ENCODE measurements at places on chromosomes 1 and 21. TPM values are rescaled to one million over a fixed set of nuclear protein-coding genes. Genes with fewer than 3 reads are reported as not detected.

DNA sequence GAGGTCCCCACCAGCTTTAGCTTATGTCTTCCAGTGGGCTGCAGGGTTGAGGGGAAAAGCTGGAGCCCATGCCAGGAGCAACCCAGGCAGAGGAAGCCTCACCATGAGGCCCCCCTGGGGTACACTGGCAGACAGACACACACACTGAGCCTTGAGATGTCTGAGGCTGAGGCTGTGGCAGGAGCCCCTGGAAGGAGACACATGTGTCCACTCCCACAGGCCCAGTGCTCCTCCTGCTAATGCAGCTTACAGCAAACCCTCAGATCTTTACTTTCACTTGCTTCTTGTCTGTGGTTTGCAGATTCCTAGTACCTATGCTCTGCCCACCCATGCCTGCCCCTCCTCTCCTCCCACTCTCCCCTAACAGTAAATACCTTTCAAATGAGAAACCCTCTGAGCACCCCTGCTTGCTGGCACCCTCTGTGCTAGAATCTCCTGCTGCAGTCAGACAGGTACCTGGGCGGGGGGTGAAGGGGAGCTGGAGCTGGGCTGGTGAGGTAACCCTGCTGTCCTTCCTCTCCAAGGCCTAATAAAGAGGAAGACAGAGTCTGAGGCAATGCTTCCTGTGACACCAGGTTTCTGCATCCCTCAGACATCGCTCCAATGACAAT lies 63.4 kb upstream of the NEK2 start:
- no peak for DNase-seq

GRCh38 chr1:10561497-10561896 lies 86.7 kb downstream of the PEX14 start:
- no peak for DNase-seq

GRCh38 chr1:119379117-119379516 lies 10.5 kb downstream of the HAO2 start:
- no peak for DNase-seq

DNA sequence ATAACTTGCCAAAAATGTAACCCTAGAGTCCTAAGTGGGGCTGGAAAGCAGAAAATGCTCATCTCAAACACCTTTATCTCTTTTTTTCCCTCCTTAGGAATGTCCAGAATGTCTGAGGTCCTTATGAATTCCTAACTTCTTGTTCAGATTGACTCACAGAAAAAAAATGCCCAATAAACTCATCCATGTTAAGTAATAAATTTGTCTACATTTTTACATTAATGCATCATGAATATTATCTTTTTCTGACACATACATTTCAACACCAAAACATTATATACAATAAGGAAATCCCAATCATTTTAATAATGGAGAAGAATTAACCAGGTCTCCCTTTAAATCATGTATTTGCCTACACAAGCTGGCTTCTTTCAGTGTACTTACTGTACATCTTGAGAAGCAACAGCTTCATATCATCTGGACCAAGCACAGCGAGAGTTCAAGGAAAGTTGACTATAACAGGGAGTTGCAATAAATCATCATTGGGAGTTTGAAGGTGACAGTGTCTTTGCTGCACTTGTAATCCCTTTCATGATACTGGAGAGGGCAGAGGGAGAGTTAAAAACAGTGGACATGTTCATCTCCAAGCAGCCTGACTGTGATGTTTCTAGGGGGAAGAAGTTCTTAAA lies 565.2 kb downstream of the LTN1 start:
- DNase-seq = no peak

DNA sequence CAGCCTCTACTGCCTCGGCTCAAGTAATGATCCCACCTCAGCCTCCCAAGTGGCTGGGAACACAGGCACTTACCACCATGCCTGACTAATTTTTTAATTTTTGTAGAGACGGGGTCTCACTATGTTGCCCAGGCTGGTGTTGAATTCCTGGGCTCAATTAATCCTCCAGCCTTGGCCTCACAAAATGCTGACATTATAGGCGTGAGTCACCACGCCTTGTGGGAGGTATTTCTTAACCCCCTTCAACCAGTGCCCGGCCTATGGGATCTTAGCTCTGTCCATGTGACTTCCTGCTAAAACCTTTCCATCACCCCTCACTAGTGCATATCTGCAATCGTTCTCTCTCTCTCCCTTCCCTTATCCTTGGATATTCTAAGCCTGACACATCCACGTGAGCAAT lies 86.4 kb downstream of the FOXD2 start:
- no peak for DNase-seq

- DNase-seq = no peak
Observed at GRCh38 chr21:32089766-32090165, 189.1 kb downstream of the MIS18A start.

GRCh38 chr1:229347528-229347927 lies 4.7 kb upstream of the CCSAP start:
- no peak for DNase-seq

DNA sequence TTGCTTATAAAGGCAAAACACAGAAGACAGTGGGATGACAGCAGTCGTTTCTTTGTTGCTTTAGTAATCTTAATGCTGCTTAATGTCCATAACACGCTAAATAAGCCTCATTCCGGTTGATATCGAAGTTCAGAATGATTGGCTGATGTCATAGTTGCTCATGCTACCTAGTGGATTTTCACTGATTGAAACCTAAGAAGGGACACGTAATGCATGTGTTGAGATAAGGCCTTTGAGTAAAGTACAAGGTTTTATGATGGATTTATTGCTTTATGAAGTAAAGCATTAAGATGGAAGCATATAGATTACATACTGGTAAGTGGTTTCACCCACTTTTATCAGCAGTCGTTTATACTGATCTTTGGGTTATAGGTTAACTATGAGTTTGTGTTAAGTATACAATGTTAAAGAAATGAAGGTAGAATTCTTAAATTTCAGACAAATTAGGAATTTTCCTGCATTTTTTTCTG lies 25.1 kb downstream of the IARS2 start:
- DNase-seq = no peak

GRCh38 chr21:40706806-40707655 lies 139.9 kb downstream of the DSCAM start:
- DNase-seq = no peak

DNA sequence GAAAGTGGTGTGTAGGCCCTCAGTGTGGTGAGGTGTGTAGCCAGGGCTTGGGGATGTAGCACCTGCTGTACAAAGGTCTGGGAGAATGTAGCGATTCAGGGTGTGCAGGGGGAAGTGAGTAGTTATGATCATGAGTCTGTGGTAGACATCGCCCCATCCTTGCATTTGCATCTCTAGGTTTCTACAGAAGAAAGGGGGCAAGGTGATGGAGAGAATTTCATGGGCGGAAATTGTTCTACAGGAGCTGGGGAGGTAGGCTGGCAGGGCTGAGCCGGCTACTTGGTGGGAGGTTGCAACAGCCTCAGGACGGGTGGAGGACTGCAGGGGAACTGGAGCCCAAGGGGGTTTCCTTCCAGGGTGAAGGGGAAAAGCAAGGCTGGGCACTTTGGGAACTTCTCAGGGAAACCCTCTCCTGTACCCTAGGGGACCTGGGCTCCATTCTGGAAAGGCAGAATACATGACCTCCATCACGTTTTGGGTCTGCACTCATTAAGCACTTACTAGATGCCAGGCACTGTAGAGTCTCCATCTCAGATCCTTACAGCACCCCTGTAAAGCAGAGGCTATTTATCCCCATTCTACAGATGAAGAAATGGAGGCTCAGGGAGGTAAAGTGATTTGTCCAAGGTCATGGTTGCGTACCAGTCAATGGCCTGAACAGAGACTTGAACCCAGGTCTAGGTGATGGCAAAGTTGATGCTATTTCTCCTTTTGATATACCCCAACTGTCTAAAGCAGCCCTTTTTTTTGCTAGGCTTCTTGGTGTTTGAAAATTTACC lies 14.5 kb upstream of the TNFRSF1B start:
- no peak for DNase-seq

- DNase-seq = no peak
Observed at GRCh38 chr1:37704966-37705365, 12.7 kb downstream of the CDCA8 start.

FRRS1 gene
- 0.38 TPM for total RNA-seq

PTGFR gene
- total RNA-seq = 0.13 TPM

Data from dermis microvascular lymphatic vessel endothelial cell (primary cell).